ENCODE measurements at places on chromosomes 2 and 18.

- DNase-seq: no peak
Measured at GRCh38 chr2:18610090-18610489, 20.7 kb upstream of the NT5C1B start.

DNA sequence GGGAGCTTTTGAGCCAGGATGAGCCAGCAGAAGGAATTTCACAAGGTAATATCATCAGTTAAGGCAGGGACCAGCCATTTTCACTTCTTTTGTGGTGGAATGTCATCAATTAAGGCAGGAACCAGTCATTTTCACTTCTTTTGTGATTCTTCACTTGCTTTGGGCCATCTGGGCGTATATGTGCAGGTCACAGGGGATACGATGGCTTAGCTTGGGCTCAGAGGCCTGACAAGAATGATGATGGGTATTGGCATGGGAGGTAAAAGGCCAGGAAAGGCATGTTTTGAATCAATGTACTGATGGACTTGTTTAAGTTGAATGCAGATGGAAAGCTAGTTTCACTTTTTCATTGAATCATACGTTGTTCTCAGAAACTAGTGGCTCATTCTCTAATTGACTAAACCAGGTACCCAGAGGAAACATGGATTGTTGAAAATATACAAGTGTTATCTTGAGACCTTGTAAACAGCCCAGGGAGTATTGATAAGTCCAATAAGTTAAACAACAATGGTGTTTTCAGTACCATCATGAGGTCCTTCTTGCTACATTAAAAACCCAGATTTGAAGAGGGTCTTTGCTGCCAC lies 1672.5 kb upstream of the DDX18 start:
- DNase-seq: no peak

DNA sequence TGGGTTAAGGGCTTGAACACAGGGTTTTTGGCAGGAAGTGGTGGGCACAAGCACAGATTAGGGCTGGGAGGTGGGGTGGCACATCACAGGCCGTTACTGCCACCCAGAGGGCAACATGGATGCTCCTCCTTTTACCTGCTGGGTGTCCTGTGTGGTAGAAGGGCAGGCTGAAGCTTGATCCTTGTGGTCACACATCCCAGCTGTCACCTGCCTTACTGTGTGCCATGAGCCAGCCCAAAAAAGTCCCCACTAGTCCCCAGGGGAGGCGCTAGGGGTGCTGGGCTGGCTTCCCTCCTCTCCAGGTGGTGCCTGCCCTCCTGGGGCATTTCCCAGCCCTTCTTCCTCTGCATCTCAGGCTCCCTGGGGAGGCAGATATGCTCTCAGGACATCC lies 50.5 kb upstream of the ALPP start:
- no peak for DNase-seq

- DNase-seq: no peak
Measured at GRCh38 chr18:58512648-58513588, 116.0 kb downstream of the ALPK2 start.

DNA sequence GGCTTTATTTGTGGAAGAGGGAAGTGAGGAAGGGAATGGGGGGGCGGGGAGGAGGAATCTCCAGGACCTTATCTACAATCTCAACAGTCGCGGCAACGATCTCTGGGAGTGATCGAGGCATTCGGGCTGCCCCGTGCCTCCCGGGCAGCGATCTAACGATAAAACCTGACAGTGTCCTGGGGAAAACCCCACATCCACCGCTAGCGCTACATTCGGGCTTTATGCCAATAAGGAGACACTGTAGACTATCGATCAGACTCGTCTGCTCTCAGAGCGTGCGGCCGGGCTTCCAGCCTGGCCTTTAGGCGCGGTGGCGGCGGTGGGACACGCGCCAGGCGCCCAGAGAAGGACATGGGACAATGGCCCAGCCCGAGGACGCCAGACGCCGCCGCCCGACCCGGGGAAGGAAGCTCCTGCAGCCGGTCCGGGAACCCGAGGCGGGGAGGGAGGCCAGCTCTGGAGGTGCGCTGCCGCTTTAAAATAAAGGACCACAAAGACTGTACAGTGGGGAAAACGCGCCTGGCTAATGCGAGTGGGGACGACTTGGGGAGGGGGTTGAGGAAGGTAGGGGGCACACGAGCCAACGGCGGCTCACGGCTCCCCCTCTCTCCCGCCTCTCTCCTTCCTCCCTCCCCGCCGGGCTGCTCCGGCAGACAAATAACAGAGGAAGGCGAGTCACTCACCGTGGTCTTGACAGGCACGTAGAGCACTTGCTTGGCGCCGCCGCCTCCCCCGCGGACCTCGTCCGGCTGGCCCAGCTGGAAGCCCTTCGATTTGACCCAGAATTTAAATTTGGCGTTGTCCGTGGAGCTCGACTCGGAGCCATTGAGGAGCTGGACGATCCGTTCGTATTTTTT lies 2.2 kb downstream of the NOL4 start:
- DNase-seq: no peak

- DNase-seq: no peak
Measured at GRCh38 chr2:109208071-109208950, 79.3 kb downstream of the SH3RF3 start.

- DNase-seq: no peak
Measured at GRCh38 chr18:25075331-25075730, 276.6 kb downstream of the ZNF521 start.

DNA sequence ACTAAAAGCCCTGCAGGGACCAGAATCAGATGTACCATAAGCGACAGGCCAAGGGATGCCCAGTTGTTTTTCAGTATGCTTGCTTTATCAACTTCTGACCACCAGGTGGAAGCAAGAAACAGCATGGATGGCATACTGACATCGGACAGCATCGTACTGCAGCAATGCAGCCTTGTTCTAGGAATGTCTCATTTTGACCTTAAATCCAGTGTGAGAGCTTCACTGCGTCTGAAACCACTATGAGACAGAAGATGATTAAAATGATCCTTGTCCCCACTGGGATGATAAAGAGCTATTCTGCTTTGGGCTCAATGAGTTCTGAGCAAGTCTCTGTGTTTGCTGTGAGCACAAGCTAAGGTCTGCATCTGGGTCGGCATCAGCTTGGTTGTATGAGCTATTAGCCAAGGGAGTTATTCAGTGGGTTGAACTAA lies 54.3 kb downstream of the CDK15 start:
- peak; percentile 62 for DNase-seq

DNA sequence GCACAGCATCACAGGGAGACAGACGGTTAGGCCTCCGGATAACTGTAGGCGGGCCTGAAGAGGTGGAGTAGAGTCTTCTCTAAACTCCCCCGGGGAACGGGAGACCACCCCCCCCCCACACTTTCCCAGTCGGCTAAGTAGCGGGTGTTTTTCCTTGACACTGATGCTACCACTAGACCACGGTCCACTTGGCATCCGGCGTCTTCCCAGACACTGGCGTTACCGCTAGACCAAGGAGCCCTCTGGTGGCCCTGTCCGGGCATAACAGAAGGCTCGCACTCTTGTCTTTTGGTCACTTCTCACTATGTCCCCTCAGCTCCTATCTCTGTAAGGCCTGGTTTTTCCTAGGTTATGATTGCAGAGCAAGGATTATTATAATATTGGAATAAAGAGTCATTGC lies 25.7 kb upstream of the NCL start:
- DNase-seq: peak; percentile 28

DNA sequence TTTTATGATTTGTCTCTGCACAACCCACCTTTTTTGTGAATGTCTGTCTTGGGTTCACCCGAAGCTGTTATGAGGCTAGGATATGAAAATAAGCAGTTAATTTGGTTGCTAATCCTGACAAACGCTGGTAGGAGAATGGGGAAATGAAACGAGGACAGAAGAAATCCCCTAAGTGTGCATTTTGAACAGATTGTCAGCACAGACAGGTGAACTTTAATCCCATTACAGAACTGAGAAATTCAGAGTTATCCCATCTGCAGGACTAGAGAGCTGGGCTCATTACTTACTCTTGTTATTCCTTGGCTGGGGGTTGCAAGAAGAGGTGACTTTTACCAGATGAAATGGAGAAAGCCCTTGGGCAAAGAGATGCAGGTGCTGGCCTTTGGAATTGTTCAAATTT lies 123.3 kb upstream of the NYAP2 start:
- no peak for DNase-seq
